ENCODE measurements at places on chromosomes 13 and 19.

- DNase-seq, result no peak
These were observed 22.2 kb downstream of the ABCC4 start for GRCh38 chr13:95279016-95279415.

GRCh38 chr13:39326469-39327171 lies 276.4 kb downstream of the LHFPL6 start:
- no peak for DNase-seq

GRCh38 chr19:17687857-17688784 lies at the start of gene UNC13A:
Gene UNC13A, minus strand, starts transcription at chr19:17688354. Its CDS starts 155 bp downstream, at chr19:17688199.
- peak; percentile 23 for DNase-seq

GRCh38 chr19:17765069-17765618 lies 13.9 kb downstream of the FCHO1 start:
- DNase-seq, result no peak

GRCh38 chr19:46970815-46971214 lies 48.8 kb upstream of the NPAS1 start:
- no peak for DNase-seq

GRCh38 chr13:111282425-111282824 lies 38.0 kb upstream of the TEX29 start:
- DNase-seq, result no peak

GRCh38 chr13:95073747-95074311 lies 227.4 kb downstream of the ABCC4 start:
- DNase-seq, result no peak

- DNase-seq, result no peak
These were observed 1872.9 kb upstream of the PCDH20 start for GRCh38 chr13:63288576-63288975.

DNA sequence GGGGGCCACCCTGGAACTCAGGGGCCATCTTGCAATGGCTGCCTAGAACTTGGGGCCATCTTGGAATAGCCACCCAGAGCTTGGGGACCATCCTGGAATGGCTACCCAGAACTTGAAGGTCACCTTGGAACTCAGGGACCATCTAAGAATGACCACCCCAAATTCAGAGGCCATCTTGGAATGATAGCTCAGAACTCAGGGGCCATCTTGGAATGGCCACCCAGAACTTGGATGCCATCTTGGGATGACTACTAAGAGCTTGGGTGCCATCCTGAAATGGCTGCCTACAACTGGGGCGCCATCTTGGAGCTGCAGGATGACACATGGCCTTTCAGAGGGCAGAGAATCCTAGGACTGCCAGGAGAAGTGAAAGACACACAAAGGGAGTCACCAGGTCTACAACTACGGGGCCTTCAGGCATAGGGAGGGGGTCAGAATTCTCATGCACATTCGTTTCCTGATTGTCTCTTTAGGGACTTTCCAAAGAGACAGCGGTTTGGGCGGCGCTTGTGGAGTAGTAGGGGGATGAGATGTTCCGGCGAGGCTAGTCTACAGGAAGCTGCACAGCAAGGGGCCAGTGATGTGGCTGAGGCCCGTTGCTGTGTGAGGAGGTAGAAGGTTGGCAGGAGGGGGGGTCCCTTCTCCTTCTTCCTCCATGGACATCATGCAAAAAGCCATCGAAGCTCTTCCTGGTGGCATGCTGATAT lies 125.0 kb downstream of the IER2 start:
- no peak for DNase-seq

- DNase-seq, result no peak
These were observed 198.1 kb downstream of the ZNF486 start for GRCh38 chr19:20365146-20365545.

DNA sequence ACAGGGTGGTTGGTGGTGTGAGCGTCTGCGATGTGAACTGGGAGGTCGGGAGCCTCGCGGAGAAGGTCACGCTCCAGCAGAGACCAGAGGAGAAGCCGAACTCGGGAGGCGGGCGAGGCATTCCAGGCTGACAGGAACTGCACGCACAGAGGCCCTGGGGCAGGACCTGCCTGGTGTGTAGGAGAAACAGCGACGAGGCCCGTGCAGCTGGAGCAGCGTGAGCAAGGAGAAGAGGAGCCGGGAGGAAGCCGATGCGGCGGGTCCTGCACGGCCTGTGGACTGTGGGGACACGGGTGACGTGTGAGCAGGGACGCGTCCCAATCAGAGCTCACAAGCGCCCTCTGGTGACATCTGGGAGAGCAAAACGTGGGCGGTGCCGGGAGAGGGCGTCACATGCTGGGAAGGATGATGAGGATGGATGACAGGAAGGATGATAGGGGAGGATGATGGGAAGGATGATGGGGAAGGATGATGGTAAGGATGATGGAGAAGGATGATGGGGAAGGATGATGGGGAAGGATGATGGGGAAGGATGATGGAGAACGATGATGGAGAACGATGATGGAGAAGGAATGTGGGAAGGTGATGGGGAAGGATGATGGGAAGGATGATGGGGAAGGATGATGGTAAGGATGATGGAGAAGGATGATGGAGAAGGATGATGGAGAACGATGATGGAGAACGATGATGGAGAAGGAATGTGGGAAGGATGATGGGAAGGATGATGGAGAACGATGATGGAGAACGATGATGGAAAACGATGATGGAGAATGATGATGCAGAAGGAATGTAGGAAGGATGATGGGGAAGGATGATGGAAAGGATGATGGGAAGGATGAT lies 16.1 kb upstream of the MADCAM1 start:
- no peak for DNase-seq

DNA sequence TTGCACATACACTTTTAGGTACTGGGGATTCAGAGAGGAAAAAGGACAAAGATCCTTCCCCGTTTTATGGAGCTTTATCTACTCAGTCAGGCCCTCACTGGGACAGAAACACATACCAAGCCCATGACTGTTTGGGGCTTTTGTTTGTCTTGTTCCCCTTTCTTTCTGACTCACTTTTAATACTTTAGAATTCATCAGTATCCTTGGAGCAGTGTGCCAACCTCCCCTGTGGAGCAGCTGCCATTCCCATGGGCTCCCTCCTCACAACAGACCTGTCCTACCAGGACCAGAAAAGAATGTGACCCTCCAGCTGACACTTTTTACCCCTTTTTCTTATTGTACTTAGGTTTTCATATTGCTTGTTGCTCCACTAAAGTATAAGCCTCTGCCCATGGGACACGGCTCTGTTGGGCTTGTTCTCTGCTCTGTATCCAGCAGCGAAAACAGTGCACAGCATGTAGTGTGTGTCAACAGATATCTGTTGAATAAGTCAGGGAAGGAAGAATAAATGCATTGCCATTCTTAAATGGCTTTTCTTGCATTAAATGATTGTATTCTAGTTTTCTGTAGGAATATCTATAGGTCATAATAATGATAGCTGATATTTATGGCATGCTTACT lies 431.1 kb downstream of the EFNB2 start:
- no peak for DNase-seq

DNA sequence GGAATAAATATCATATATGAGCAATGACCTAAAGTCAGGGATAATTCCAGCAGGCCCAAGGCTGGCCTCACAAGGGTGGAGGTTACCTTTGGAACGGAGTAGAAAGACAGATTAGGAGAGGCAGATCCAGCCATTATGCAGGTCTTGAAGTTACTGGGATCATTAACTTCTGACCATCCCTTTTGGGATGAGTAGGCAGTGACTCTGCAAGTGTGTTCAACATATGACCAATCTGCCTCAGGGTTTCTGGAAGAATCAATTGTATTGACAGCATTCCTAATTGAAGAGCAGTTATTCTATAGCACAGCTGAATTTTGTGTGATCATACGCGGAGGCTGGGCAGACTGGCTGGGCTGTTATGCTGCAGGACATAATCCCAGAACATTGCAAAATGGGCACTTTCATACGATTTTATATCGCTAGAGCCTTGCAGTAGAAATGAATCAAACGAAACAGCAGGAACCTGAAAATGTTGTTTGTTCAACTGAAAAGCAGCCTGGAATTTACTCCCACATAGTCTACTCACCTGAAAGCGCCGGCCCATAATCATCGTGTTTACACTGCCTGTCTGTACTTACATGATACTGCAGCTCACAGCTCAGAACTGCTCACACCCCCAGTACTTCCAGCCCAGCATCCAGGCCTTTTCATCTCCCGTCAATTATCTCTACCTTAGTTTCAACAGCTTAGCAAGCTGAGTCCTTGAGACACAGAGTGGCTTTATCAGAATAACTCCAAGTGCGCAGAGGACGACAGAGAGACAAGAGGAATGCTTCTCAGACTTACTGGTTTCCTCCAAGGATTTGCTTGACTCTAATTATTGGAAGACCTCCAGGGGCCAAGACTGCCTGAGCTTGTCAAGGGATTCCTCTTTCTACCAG lies 556.1 kb downstream of the EFNB2 start:
- DNase-seq, result no peak

GRCh38 chr13:21556051-21556450 lies 47.9 kb downstream of the MICU2 start:
- no peak for DNase-seq

- DNase-seq, result peak; percentile 16
These were observed 142.4 kb downstream of the MYCBP2 start for GRCh38 chr13:77184455-77184854.

GRCh38 chr19:31338069-31338776 lies 11.0 kb downstream of the TSHZ3 start:
- no peak for DNase-seq

GRCh38 chr13:24495151-24495729 lies 17.3 kb downstream of the PARP4 start:
- DNase-seq, result no peak

- peak; percentile 71 for DNase-seq
These were observed 785 bp upstream of the USF2 start for GRCh38 chr19:35267818-35268535.

All from stimulated activated CD8-positive, alpha-beta memory T cell treated with anti-CD3 and anti-CD28 coated beads, Interleukin-15, amount 100 ng/mL, for 48 hours (primary cell).